ENCODE measurements at places on chromosomes 12 and 14.
A peak's percentile ranks its signal among the peaks of the same experiment; 100 is the strongest.

GRCh38 chr12:64633011-64633939 is 23.0 kb downstream of the RASSF3 start:
- DNase-seq: no peak

GRCh38 chr12:113407931-113408600 is 4.4 kb upstream of the SDS start:
- no peak for DNase-seq

DNA sequence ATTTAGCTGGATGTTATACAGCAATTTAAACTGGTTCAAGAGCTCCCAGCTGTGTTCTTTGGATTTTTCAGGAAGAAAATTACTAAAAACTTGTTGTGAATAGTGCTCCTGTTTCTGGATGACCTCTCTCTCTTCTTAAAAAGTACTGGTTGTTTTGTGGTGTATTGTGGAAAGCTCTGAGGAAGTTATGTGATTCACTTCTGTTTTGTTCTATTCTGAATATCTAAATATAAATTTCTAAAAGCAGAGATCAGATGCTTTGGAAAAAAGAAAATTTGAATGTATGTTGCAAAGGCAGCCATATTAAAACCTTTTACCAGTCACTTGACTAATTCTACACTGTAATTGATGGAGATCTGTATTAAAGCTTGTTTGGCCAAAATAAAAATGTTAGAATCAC is 3.4 kb upstream of the C3AR1 start:
- DNase-seq: no peak

GRCh38 chr12:127280393-127281275 is 986.3 kb upstream of the TMEM132C start:
- DNase-seq: no peak

DNA sequence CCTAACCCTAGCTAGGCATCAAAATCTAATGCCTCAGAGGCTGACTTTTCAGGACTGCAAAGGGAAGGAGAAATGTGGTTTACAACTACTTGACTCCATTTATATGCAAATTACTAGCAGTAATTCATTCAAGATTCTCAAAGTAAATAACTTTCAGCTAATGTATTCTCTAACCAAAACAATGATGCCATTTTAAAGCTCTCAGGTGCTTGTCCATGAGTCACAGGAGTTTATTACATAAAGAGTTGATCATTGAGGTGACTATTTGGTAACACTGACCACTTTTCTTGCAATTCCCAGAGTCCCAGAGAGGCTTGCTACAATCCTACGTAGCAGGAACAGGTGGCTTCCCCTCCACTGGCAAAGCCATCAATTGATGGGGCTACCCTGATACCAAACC is 109.0 kb upstream of the SLC35F4 start:
- no peak for DNase-seq

- no peak for DNase-seq
Observed at GRCh38 chr12:3751151-3752095, 1.5 kb downstream of the CRACR2A start.

- no peak for DNase-seq
Observed at GRCh38 chr12:132550014-132550802, 60.2 kb downstream of the LRCOL1 start.

- DNase-seq: no peak
Observed at GRCh38 chr14:43894534-43894933, 612.5 kb downstream of the FSCB start.

- no peak for DNase-seq
Observed at GRCh38 chr12:91817517-91817916, 328.1 kb downstream of the BTG1 start.

- no peak for DNase-seq
Observed at GRCh38 chr12:52342781-52343490, 21.7 kb upstream of the KRT83 start.

- no peak for DNase-seq
Observed at GRCh38 chr12:93758801-93759373, 81.7 kb downstream of the CRADD start.

DNA sequence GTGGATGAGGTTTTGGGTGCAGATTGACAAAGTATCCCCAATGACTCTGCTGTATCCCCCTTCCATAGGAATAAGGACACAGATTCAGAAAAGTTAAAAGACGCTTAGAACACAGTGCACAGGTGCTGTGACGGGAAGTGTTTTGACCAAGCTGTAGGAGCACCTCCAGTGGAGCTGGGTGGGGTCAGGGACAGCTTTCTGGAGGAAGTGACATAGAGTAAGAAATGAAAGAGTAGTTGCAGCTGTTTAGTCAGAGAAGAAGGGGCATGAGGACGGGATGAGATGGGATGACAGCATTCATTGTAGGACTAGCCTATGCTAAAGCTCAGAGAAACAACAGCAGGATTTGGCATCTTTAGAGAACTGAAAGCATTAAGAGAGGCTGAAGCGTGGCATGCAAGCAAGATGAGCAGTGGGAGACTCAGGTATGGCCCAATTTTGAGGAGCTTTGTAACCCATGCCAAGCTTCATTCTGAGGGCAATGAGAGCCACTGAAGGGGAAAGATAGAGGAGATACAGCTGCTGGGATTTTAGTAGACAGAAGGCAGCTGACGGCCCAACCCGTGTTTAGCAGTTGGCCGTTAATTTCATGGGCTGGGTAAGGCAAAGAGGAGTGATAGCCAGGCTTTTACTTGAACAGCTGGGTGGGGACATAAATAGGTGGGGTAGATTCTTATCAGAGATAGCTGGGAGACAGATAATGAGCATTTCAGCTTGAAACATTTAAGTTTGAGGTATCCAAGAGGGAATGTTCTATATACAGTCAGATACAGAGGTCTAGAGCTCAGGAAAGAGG is 131.8 kb upstream of the KRAS start:
- no peak for DNase-seq

GRCh38 chr12:50442178-50442908 is 41.7 kb downstream of the LARP4 start:
- no peak for DNase-seq

DNA sequence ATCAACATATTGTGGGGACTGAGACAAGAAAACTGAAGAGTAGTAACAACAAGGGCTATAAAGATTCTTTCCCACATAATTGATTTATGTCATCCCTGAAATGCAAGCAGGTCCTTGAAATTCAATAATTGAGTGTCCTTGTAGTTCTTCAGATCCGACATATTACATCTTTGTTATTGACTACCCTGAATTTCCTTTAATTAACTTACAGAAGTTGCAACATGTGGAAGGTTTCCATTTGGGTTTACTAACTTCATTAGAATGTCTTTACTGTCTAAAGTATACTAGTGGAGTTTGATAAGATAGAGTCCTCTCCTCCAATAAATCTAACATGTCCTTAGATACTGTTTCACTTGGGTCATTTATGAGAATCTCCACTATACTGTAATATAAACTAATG is 951.8 kb downstream of the SLC6A15 start:
- DNase-seq: no peak

GRCh38 chr14:95533391-95533821 is 1.4 kb upstream of the GLRX5 start:
- DNase-seq: no peak

DNA sequence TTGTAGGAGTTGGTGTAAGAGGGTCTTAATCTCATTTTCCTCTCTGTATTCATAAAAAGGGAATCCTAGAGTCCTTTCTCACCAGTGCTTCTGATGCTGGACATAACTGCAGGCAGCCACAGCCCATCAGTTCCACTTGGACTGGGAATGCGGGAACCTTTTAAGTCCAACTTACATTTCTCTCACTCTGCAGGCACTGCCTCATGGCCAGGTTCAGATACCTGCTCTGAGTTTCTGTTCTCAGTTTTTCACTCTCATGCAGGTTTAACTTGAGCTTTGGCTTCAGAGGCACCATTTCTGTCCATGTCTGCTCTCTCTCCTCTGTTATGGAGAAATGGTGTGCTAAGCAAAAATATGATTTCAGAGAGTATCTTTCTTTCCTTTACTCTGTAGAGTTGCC is 4.2 kb downstream of the ACVR1B start:
- DNase-seq: no peak

- no peak for DNase-seq
Observed at GRCh38 chr14:54785136-54785777, 117.4 kb downstream of the GCH1 start.

DNA sequence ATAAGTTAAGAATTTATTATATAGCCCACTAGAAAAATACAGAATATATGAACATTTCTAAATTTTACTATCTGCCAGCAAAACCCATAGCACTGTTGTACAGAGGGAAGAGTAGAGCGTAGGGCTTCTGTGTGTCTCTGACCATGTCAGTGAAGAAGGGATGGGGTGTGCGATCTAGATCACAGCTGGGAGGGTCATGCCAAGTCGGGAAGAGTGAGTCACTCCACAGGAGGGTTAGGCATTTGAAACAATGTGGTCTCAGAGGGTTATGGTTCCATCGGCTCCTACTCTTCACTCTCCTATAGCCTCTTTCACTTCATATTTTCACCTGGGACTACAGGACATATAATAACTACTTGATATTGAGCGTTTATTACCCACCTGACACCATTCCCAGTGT is 185.1 kb upstream of the DDHD1 start:
- DNase-seq: no peak

GRCh38 chr12:48031135-48031960 is 27.1 kb upstream of the COL2A1 start:
- DNase-seq: no peak

DNA sequence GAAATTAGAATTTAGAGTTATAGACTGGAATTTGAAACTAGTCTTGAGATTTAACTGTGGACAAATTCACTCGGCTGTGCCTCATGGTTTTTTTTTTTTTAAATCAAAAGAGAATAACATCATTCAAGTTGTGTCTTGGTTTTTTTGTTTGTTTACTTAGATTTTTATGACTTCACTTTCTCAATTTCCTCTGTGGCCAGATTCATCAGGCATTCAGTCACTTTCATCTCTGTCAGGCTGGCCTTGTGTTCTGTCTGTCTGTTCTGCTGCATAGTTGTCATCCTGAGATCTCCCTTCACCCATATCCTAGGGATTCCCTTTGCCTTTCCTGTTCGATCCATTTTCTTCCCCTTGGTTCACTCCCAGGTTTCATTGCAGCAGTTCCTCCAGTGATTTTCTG is 10.0 kb downstream of the MARK3 start:
- no peak for DNase-seq

GRCh38 chr14:99282261-99283050 is 10.5 kb upstream of the BCL11B start:
- DNase-seq: no peak

- no peak for DNase-seq
Observed at GRCh38 chr14:103393070-103393469, 7.9 kb downstream of the MARK3 start.

DNA sequence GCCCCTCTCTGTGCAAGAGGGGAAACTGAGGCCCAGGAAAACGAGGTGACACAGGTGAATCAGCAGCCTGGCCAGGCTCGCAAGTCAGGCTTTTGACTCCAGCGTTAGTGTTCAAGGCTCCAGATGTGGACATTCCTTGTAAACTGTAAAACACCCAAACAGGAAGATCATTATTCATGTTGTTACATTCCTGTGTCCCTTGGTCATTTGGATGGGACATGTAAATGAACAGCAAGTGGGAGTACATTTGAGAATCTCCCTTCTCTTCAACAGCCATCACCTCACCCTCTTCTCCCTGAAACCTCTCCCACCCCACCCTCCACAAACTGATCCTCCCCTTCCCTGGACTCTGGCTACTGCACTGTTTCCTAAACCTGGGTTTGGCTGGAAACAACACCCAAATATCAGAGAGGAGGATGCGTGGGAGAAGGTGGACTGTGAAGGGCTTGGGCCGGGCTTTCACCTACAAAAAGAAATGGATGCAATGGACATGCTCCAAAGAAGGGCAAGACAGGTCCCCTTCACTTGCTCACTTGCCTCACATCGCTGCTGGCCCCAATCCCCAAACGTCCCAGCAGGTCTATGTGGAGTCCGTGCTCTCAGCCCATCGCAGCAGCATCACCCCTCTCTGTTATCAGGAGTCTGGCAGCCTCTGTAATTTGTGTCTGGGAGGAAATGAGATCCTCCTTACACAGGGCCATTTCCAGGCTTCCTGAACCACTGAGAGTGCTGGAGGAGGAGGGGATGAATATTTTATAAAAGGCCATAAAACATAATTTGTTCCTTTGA is 76.7 kb downstream of the GALNT8 start:
- DNase-seq: no peak

DNA sequence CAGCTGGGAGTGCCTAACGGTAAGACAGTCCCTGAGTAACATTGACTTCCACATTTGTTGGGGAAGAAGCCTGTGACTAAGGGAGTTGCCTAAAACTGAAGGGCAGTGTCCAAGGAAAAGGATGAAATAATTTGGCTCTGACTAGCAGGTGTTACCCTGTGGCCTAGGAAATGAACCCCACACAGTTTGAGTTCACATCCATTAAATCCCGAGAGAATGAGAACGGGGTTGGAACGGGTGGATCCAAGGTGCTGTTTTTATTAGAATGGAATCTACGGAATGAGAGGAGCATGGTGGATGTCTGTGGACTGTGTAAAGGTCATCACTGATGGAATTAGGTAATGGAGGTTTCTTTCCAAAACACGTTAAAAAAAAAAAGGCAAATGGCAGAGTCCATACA is 324.0 kb downstream of the MED13L start:
- DNase-seq: no peak

- no peak for DNase-seq
Observed at GRCh38 chr14:61106271-61106958, 125.4 kb downstream of the SLC38A6 start.

- no peak for DNase-seq
Observed at GRCh38 chr12:107736914-107737313, 24.0 kb downstream of the PRDM4 start.

- no peak for DNase-seq
Observed at GRCh38 chr14:80017795-80018194, 193.5 kb downstream of the DIO2 start.

DNA sequence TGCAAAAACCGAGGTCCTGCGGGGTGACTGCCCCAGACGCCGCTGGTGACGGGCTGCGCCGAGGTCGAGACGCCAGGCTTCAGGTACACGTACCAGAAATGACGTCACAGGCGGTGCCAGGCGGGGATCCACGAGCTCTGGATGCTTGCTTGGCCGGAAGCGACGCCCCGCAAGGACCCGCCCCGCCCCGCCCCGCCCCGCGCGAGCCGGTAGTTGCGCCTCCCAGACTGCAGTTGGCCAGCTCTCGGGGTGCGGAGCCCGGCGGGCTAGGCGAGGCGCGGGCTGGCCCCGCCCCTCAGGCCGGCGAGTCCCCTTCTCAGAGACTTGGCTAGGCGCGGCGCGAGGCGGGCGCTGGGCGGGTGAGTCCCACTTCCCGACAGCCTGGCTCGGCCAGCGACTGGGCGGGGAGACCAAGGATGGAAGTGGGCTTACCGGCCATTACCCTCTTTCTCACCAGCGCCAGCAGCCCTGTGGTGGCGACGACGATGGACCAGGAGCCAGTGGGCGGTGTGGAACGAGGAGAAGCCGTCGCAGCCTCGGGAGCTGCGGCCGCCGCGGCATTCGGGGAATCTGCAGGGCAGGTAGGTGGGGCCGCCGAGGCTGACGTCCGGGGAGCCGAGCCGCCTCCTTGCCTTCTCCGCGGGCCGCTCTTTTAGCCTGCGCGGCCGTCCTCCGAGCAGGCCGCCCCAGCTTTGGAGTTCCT is at the start of gene FAM177A1:
FAM177A1 (plus strand) TSS at position 225 of the 703 bp plus-strand sequence; CDS start at position 417, 192 bp downstream.
- DNase-seq: peak; percentile 85

- no peak for DNase-seq
Observed at GRCh38 chr14:54343272-54344121, 53.3 kb upstream of the CDKN3 start.

GRCh38 chr14:50979941-50980850 is 35.9 kb upstream of the PYGL start:
- no peak for DNase-seq

GRCh38 chr12:120194226-120194533 is 335 bp downstream of the GCN1 start:
- no peak for DNase-seq

All from smooth muscle cell of the brain vasculature (primary cell).